HuH-7.5 (cell line): ENCODE measurements at places on chromosomes 2 and 18.

- no peak for DNase-seq
Observed at GRCh38 chr2:21055879-21056790, 12.3 kb upstream of the APOB start.

- no peak for DNase-seq
Observed at GRCh38 chr18:35616664-35617423, 35.3 kb downstream of the GALNT1 start.

DNA sequence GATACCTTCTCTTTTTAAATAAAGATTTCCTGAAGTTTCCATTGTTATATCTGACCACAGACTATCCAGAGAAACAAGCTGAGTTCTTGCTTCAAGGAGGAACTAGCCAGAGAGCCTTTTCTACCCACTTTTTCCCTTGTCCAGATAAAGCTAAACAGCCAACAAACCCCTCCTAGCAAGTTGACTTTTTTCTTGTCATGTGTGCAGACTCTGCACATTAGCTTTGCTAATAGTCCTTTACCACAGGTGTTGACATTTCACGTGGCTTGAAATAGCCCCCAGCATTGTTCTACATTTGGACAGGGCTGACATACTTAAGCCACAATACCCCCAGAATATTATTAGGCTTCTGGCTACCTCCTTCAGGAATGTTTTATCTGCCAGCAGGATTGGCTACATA is 40.7 kb downstream of the PCBP1 start:
- DNase-seq, result no peak

DNA sequence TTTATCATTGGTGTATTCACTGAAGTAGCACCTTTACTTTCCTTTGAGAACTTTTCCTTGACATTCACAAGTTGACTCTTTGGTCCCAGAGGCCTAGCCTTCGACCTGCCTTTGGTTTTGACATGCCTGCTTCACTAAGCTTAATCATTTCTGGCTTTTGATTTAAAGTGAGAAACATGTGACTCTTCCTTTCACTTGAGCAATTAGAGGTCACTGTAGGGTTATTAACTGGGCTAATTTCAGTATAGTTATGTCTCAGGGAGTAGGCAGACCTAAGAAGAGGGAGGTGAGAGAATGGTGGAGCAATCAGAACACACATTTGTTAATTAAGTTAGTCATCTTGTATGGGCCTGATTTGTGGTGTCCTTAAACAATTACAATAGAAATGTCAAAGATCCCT is 1040.7 kb upstream of the SLC39A10 start:
- no peak for DNase-seq

DNA sequence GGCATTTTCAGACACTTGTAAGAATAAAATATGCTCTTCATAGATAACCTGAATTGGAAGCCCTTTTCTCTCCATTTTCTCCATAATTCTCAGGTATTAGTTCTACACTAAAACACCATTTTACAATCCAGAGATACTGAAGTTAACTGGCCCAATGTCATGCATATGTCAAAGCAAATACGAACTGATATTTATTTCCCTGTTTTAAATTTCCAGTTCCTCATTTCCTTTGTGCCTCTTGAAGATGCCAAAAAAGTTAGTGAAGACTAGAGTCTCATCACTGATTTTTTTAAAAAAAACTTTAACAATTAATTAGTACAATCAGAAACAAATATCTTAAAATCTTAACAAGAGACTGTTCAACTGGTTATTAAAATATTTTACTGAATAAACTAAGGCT is 52.8 kb upstream of the ITGB6 start:
- DNase-seq, result no peak

- DNase-seq, result no peak
Observed at GRCh38 chr2:121947674-121948073, 192.2 kb downstream of the TSN start.

DNA sequence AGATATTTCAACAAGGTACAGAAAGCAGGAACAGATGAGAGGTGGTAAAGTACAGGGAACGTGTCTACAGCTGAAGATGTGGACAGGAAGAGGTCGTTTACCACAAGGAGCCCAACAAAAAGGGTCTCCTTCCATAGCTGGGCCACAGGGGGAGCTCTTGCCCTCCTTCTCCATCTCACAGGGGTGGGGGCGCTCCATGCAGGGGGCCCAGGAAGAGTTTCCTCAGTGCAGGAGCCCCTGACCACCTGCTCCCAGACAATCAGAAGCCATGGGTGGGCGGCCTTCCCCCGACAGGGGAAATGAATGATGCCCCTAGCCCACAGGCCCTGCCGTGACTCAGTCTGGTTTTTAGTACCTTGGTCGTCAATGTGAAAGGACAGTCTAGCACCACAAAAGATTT is 163.6 kb upstream of the ZNF516 start:
- DNase-seq, result no peak

- DNase-seq, result no peak
Observed at GRCh38 chr18:50679656-50680055, 119.8 kb downstream of the MAPK4 start.

GRCh38 chr2:57617318-57617717 is 429.3 kb upstream of the VRK2 start:
- DNase-seq, result no peak

GRCh38 chr2:121193185-121193584 is 91.8 kb downstream of the TFCP2L1 start:
- DNase-seq, result no peak

DNA sequence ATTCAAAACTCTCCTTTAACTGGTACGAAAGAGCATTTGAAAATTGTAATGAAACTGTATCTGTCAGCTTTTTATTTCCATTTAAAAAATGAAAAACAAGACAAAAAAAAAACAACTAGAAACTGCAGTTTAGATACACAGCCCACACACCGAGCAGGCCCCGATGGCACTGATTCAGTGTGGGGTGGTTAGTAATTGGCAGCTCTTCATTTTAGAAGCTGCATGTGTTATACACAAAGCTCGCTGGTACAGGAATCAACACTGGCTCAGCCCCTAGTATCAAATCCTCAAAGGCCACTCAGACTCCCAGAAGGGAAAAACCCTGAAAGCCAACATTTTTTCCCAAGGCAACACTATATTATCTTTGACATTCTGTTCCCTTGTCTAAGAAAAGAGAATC is 30.5 kb upstream of the RMDN2 start:
- DNase-seq, result no peak

DNA sequence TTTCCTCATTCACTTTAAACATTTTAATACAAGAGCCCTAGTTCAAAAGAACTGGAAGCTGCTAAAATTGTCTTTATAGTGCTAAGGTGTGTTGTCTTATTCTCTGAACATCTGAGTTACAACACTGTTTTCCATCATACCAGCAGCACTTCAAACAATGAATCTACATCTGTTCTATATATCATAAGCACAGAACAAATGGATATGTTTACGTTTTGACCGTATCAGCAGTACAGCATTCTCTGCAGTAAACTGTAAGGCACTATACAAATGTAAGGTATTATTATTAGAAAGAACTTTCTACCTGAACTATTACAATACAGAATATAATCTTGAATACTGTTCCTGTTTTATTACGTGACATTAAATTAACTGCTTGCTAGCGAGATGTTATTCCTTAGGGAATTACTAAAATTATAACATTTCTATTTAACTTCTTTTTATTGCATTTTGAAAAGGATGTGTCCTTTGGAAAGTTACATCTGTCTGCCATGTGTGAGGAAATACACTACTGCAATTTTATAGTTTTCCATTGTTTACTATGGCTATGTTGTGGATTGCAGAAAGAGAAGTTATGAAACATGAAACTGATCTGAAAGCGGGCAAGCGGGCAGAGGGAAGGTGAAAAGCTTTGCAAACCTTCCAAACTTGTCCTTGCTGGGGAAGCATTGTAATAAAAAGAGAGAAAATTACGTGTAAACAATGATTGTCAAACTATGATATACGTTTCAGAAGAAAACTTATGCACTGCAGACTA is 13.7 kb downstream of the NCKAP1 start:
- DNase-seq, result no peak

DNA sequence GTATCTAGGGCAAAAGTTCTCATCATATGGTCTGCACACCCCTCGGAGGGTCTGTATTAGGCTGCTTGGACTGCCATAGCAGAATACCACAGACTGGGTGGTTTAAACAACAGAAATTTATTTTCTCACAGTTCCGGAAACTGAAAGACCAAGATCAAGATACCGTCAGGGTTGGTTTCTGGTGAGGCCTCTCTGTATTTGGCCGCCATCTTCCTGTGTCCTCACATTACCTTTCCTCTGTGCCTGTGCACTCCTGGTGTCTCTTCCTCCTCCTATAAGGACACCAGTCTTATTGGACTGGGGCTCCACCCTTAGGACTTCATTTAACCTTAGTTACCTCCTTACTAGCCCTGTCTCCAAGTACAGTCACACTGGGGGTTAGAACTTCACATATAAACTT is 132.5 kb downstream of the NCOA1 start:
- no peak for DNase-seq

GRCh38 chr2:235614176-235614860 is 120.5 kb downstream of the AGAP1 start:
- no peak for DNase-seq

DNA sequence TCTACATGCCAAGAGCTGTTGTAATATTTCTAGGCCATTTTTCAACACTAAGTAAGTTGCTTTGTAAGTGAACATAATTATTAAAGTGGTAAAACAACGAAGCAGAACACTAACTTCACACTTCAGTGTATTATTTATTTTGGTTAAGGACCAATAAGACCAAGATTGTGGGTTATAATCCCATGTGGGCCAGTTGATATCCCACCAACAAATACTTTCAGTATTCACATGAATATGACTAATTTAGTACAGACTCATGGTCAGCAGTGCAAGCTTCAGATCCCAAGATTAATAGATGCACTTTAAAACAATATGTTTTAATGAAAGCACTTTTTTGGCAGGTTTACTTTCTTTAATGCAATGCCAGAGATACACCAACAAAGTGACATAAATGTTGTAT is 154.3 kb downstream of the LCLAT1 start:
- DNase-seq, result no peak

GRCh38 chr2:18464913-18465312 is 95.5 kb downstream of the RDH14 start:
- DNase-seq, result no peak

GRCh38 chr2:23106242-23106785 is 278.7 kb upstream of the KLHL29 start:
- no peak for DNase-seq

DNA sequence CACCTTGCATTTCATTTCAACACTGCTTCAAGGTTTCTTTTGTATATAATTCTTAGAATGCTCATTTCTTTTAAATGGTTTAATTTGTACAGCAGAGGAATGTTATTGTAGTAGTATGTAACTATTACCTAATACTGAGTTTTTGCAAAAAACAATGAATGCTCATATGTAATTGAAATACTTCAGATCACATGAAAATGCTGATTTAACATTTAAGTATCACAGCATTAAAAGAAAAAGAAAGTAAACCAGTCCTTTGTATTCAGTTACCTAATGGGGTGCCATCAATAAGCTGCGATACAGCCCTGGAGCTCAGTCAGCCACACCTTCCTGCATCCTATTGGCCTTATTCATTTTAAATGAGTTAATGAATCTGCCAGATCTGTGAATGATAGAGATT is 45.3 kb upstream of the ITM2C start:
- no peak for DNase-seq

DNA sequence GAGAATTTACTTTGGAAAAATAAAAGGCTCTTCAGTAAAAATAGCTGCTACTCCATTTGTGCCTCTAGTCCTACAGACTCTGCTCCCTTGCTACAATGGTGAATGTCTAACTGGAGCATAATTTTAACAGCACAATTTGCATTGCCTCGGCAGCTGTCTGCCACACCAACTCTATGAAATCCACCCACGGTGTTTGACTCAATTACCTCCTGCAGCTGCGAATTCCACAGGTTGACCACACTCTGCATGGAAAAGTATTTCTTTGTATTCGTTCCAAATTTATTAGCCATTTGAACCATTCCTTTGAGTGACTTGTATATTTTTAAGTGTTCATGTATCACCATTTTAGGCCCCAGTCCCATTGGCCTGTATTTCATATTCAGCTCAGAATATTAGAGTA is 182.1 kb upstream of the CCDC68 start:
- DNase-seq, result no peak

DNA sequence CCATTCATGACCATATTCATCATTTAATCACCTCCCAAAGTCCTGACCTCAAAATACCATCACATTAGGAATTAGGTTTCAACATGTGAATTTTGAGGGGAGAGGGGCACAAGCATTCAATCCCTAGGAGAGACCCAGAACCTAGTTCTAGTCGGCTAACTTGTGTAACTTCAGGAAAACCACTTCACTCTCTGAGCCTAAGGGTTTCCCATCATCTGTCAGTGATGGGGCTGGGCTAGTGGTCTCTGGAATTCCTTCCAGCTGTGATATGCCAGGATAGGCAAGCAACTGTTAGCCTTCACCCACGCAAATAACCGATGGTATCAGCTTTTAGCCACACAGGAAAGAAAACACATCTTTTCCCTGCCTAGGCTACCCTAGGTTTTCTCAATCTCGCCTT is 52.5 kb upstream of the MEX3C start:
- no peak for DNase-seq

- no peak for DNase-seq
Observed at GRCh38 chr2:48257456-48257855, 272.5 kb upstream of the STON1 start.

DNA sequence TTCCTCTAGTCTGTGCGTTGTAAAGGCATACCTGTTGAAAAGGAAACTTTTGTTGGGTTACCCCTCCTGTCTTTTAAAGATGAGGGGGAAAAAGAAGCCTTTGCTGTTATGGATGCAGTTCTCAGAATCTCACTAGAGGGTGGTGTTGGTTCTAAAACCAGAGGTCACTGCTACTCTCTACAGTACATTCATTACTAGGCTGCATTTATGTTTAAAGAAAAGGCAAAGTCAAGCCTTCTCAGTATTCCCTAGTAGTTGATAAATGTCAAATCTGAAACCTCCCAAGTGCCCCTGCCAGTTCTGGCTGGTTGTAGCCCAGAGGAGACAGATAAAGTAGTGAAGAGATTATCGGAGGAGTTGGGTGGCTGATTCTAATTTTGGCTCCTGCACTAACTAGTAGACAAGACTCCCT is 1.4 kb upstream of the PLCL1 start:
- peak; percentile 36 for DNase-seq

DNA sequence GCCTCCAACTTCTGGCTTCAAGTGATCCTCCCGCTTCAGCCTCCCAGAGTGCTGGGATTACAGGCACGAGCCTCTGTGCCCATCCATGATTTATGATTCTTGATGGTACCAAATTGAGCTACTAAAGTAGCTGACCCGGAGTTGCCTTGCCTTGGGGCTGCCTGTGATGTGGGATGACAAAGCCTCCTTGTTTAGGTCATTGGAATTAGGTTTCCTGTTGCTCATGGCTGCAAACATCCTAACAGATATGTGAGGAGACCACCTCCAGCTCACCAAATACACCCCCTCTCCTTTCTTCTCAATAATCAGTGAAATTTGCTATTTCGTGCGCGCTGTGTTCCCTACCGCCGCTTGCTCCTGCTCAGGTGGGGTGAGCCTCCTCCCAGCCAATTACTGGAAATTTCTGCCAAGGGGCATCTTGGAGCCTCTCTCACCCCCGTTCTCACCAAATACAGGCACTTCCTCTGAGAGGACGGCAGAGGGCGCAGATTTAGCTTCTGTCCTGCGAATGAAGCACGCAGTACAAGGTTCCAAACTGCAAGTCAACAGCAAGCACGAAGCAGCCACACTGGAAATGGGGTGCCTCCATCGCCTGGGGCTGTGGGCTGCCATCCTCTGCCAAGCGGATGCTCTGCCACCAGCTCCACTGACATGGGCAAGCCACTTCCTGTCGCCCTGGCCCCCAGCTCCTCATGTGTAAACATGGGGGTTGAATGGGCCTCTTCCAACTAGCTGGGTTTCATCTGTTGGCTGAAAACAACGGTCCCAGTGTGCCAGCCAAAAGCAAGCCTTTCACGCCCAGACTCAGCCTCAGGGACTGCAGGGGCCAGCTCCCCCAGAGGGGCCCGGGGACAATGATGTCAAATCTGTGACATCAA is 71.7 kb downstream of the NCAPH start:
- DNase-seq, result peak; percentile 76
